ENCODE measurements at places on chromosomes 7 and 10. TPM values are rescaled to one million over a fixed set of nuclear protein-coding genes. Genes with fewer than 3 reads are reported as not detected.

DNA sequence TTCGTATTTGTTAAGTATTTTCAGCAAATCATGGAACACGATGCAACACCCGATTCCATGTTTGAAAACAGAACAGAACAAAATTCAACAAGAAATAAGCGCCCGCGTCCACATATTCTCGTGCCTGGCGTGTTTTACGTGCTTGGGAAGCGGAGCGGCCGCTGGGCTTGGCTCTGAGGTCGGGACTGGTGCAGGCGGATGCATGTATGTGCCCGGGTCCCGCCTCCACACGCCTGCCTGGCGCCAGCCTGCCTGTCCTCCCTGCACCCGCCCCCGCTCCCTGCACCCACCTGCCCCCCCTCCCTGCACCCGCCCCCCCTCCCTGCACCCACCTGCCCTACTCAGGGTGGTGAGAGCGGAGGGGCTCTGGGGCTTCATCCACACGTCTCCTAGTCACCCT lies 454.5 kb downstream of the DNAJB6 start:
- H3K4me1 ChIP-seq: no peaks in the 10 kb centered on the region
- no peak for DNase-seq
- H3K27ac ChIP-seq: no peak overlapping the region
- no peaks in the 10 kb centered on the region for H3K36me3 ChIP-seq
- H3K4me3 ChIP-seq: no peak overlapping the region
- H3K27me3 ChIP-seq: no peaks in the 10 kb centered on the region

DNA sequence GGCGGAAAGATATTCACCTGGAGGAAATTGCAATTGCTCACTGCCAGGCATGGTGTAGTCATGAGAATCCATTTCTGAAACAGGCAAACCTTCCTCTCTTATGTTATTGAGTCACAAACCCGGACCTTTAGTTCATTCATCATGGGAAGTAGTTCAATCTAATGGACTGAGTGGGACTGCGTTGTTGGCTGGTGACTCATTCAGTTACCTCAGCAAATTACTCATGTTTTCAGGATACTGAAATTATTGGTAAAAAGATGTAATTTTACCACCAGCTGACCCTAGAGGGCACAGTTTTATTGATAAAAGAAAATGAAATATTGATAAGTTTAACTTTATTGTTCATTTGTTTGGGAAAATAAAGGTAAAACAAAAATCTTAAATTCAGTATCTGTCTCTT lies 1194.4 kb upstream of the SORCS1 start:
- no peaks in the 10 kb centered on the region for H3K36me3 ChIP-seq
- no peaks in the 10 kb centered on the region for H3K27me3 ChIP-seq
- H3K27ac ChIP-seq: peak overlapping the region; percentile 59
- no peak overlapping the region for H3K4me3 ChIP-seq
- peak; percentile 96 for DNase-seq

DNA sequence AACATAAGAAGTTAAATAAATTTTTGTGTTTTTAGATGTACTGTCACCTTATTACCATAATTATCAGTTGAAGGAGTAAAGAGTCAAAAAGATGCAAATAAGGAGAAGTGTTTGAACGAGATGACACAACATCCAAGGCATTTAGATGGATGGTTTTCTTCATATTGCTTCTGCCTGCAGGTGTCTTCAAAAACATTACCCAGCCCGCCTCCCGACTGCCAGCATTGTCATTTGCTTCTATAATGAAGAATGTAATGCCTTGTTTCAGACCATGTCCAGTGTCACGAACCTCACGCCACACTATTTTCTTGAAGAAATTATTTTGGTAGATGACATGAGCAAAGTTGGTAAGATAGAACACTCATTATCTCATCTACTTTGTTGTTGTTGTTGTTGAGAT lies 26.6 kb downstream of the GALNTL5 start:
- H3K27me3 ChIP-seq: no peaks in the 10 kb centered on the region
- no peaks in the 10 kb centered on the region for H3K36me3 ChIP-seq
- no peak for DNase-seq
- H3K4me3 ChIP-seq: no peak overlapping the region

SCIN gene
- 0.27 TPM for total RNA-seq

MET gene
- total RNA-seq: 8.2 TPM

DNA sequence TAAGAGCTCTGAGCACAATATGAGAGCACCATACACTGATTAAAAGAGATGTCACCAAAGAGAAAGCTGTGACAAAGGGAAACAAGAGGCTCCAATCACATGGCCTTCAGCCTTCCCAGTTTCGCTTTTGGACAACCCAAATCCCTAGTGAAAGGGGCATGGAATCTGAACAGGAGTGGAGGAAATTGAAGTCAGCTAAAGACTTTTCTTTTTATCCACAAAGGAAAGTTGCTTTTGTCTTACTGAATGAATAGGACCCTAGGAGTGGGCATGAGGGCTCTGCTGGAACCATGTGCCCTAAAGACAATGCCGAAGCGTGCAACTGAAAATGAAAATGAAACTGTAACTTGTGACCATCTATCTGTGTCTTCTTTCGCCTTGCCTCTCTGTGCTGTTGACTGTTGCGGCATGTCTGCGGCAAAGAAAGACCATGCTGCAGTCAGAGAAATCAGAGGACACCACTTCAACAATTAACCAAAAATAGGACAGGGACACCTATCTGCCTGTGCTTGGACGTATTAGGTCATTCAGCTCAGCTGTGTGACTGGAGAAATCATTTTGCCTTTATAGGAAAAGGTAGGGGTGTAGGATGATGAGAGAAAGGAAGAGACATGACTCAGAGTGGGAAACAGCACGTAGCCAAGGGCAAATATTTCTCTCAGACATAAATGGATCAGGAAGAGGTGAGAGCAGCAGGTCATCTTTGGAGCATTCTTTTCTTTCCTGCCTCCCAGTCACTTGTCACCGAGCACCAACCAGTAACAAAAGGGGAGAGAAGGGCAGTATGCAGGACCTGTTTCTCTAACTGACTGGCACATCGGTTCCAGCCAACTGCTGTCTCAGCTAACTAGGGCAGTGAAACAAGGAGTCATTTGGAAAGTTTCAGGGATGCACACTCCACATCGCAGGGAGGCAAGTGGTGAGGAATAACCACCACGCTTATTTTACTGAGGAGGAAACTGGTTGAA lies 12.3 kb downstream of the CAV2 start:
- H3K27ac ChIP-seq: peak overlapping the region; percentile 83
- peaks cover 26% of the 10 kb centered on the region for H3K4me1 ChIP-seq
- H3K36me3 ChIP-seq: peaks cover 10% of the 10 kb centered on the region

- no peak for DNase-seq
- no peaks in the 10 kb centered on the region for H3K27me3 ChIP-seq
- no peak overlapping the region for H3K27ac ChIP-seq
- H3K4me1 ChIP-seq: no peaks in the 10 kb centered on the region
These were observed 337.3 kb downstream of the MALRD1 start for GRCh38 chr10:19385846-19386450.

OPN1SW gene
- not detected for total RNA-seq

Measured in astrocyte (in vitro differentiated cells and primary cell).